ENCODE measurements at places on chromosomes 12 and 14.

DNA sequence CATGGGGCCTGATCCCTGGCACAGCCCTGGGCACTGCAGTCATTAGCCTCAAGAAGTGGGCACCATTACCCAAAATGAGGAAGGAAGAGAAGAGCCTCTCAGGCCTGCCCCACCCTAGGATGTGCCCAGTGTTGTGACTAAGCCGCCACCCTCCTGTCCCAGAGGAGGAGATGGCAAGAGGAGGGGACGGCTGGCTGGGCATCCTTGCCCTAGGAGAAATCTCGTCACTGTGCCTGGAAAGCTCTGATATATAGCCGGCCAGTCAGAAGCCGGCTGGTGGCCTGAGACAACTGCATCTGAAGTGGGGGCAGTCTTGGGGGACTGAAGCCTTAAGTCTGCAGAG, 115.2 kb downstream of the LGMN start:
- DNase-seq = no peak

GRCh38 chr12:71958457-71958856, 19.8 kb downstream of the TPH2 start:
- peak; percentile 51 for DNase-seq

DNA sequence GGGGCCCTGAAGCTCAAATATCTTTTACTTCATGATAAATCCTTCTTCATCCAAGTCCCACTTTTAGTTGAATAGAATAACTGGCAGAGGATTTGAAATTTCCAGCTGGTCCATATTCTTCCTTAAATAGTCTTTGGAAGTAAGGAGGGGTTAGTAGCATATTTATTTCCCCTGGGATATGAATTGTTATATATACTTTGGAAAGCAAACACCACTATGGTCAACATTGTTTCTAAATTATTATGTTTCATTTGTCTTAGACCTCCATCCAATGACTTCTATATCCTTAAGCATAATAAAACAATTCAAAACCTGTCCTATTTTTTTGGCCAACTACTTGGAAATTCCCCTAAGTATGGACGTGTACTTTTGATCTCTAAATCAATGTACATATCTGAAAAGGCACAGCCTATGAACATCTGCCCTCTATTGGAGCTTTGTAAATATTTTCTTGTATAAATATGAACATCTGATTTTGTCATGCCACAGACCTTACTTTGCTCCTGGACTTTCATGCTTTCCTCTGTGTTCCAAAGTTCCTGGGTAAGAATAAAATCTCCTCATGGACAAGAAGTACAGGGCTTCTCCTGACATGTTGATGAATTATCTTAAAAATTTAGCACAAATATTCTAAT, 1212.0 kb downstream of the GALC start:
- DNase-seq = no peak

GRCh38 chr14:54698501-54698900, 131.6 kb downstream of the SAMD4A start:
- DNase-seq = no peak

DNA sequence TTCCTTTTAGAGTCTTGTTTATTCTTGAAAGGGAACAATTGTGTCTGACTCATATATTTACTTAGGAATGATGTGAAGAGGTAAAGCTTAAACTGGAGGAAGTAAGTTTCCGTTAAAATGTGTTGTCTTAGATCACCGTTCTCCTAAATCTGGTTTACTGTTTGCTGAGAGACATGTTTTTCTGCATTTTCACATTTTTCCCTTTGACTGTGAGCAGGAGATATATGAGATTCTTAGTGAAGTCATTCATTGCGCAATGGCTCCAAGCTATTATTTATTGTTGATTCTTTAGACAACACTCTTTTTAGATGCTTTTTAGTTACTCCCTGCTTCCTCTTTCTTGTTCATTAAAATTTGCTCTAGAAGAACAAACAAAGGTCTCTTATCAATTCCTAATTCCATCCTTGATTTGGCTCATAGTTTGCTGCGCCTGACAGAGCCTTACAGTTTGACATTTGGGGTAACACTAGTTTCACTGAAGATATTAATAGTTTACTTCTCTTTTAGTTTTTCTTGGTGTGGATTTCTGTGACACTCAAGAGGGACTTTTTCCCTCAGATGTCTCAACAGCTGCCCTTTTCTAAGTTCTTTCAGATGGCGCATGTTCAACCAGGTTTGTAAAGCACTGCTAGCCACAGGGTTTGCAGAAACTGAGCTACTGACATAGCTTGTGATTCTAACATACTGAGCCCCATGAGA, 11.4 kb downstream of the CLECL1 start:
- no peak for DNase-seq

DNA sequence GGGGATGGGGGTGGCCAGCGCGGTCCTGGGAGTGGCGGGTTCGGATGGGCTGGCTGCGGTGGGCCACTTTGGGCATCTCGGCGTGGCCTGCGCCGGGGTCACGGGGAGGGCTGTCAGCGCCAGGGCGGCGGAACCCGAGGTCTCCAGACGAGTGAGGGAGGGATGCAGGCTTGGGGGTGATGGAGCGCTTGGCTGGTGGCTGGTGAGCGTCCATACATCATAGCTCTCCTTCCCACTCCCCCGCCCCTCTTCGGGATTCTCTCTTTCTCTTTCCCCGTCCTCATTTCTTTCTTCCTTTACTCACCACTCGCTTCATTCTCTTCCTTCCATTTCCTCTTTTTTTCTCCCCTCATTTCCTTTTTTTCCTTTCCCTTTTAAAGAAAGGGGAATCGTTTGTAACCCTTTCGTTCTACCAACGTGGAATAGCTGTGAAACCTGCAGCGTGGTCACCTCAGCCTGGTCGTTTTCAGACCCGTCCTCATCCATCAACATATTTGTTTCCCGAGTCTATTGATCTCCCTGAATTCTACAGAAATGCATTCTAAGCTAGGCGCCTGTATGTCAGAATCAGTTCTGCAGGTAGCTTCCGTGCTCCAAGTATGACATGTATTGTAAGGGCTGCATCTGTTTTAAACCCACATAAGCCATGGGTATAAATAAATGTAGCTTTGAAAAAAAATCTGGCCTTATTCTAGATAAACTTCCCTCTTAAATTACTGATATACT, 260.3 kb upstream of the E2F7 start:
- DNase-seq = no peak

GRCh38 chr12:1576410-1577241, 17.8 kb downstream of the FBXL14 start:
- DNase-seq = no peak
